ENCODE measurements at places on chromosomes 2 and 18.

GRCh38 chr2:64914247-64914646, 75.0 kb upstream of the SLC1A4 start:
- DNase-seq: no peak

- DNase-seq: peak; percentile 63
Observed at GRCh38 chr2:25572638-25573037, 100.7 kb downstream of the DTNB start.

DNA sequence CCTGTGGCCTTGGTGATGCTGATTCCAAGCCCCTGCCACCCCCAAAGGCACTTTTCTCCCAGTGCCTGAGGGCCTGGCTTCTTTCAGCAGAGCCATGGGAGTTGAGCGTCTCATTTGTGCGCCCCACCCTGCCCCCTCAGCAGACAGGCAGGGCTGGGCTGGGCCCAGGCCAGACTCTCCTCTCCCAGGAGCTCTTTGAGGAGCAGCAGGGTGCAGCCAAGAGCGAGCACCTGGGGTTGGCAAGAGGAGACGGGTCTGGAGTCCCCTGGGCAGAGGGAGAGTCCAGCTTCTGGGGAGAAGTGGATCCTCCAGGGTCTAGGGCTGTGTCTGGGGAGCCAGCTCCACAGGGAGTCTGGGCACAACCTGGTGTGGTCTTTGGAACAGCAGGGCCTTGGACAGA, 21.2 kb downstream of the NPPC start:
- DNase-seq: no peak

DNA sequence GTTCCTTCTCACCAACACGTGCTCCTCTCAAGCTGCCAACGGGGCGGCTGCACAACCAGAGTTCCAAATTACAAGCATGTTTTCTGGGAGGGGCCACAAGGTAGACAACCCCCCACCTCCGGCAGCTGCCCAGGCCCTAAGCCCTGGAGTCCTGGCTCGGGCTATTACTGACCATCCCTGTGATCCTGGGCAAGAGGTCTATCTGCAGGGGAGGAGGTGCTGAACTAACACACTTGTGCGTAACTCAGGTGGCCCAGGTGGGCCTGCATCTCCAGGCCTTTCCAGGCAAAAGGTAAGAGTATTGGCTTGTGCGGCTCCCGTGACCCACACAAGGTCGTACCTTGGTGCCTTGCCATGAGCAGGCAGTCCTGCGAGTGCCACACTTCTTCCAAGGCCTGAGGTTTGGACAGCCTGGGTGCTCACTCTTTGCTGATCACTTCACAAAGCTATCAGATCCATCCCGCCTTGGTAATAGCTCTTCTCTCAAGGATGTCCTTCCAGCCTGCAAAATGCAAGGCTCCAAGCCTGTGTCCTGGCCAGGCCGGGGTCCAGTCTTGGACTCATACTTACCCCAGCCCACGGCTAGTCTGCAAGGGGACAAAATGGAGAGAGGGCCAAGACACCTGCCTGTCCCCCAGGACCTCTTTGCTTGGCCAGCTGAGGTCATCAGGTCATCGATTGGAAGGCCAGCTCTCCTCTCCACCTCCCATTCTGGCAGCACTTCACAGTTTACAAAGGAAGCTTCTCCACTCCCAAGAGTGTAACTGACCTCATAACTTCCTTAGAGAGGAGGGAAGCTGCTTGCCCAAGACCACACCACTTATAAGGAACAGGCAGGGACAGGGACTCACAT, 33.9 kb downstream of the ADRA2B start:
- no peak for DNase-seq

- DNase-seq: no peak
Observed at GRCh38 chr18:600107-600506, 3.3 kb downstream of the CLUL1 start.

DNA sequence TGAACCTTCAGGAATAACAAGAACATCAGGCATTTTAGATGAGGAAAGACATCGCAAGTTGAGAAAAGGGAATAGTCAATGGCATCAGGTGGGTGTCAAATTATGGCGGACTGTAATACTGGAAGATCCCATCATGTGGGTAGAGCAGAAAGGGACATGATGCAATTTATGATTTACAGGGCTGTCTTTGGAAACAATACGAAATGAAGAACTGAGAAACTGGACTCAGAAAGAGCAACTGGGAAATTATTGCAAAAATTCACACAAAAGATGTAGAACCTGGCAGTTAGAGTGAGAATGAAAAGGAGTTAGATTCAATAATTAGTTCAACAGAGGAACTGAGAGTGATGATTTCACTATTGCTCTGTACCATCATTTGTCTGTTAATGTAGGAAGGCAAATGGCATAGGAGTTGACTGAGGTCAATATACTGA, 1635.0 kb upstream of the ACVR2A start:
- DNase-seq: no peak

DNA sequence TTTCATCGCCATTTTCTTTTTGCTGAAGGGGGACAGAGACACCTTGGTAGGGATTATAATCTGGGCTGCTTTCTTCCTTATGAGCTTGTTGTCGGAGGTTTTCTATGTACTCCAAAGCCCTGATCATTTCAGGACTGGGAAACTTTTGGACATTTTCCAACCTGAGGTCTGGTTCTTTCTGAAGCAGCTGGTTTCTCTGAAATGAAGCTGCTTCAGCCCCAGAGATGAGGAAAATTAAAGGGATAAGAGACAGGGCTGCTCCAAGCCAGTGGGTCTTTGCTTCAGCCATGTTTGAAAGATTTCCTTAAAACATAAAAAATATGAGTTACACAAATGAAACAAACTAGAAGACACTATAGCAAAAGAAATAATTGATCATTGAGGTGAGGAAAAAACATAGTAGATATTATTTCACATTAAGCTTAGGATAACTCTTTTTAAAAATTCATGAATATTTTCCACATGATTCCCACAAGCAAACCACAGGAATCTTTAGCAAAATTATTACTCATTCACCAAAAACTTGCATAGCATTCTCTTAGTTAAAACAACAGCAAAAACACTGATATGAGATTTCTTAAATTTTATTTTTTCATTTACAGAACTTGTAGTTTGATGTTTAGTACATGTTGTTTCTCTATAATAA, 3.0 kb downstream of the SCG2 start:
- DNase-seq: peak; percentile 76

- no peak for DNase-seq
Observed at GRCh38 chr2:127218812-127219170, 1.3 kb downstream of the CYP27C1 start.
